ENCODE measurements at places on chromosomes 7 and 10. TPM values are rescaled to one million over a fixed set of nuclear protein-coding genes. Genes with fewer than 3 reads are reported as not detected.
A peak's percentile ranks its signal among the peaks of the same experiment; 100 is the strongest.

DNA sequence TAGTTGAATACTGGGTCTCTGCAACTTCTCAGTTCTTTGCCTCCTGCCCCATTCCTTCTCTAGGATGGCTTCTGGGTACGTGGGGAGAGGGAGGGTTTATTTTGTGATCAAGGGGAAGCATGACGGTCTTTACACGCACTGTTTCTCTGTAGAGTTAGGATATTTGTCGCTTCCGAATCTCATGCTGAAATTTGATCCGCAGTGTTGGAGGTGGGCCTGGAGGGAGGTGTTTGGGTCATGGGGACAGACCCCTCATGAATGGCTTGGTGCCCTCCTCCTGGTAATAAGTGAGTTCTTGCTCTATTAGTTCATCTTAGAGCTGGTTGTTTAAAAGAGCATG lies 311.2 kb downstream of the GALNT17 start:
- no peak for DNase-seq

DNA sequence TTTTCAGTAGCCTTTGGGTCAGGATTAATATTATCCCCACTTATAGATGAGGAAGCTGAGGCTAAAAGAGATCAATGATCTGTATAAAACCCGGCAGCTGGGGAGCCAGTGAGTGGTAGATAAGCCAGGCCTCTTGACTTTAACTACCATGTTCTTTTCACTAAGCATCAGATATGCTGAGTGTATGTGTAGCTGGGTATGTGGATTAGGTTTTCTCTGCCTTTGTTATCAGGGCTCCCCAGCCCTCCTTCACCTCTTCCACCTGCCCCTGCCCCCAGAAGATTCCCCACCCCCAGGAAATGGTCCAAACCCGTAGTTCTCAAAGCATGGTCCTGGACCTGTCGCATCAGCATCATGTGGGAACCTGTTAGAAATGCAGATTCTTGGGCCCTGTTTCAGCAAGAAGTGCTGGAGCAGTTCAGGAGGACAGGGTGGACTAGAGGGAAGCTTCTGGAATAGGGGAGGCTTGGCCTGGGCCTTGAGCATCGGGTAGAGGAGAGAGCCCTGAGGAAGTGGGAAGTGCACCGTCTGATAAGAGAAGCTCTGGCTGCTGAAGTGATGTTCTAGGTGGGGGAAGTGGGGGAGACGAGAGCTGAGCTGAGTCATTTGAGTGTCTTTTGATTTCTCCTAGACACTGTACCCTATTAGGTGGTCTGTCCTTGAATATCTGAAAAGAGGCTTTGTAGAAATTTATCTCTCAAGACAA lies 101.3 kb downstream of the HIF1AN start:
- DNase-seq, result no peak

DNA sequence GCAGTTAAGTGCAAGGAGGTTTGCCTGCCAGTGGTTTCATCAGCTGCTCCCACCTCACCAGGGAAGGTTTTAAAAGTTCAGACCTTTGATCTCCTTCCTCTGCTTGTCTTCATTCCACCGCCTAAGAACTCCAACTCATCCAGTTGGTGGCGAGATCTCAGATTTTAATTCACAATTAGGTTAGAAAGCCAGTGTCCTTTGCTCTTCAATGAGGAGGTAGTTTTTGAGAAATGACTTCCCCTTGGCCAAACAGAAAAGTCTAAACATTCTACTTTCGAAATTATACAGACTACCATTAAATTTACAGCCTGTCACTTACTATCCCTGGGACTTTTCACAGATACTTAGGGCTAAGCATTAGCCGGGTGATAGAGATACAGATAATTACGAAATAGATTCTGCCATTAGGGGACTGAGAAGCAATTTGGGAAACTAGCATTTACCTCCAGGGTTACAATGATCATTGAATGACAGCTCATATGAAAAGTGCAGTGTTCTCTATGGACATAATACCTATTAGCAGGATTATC lies 513.4 kb upstream of the GHITM start:
- DNase-seq, result no peak

GRCh38 chr7:21359163-21359562 lies 68.7 kb upstream of the SP4 start:
- DNase-seq, result no peak

The SLC18A3 gene
- not detected for polyA plus RNA-seq

- DNase-seq, result no peak
Measured at GRCh38 chr10:132810141-132810806, 24.3 kb upstream of the NKX6-2 start.

GRCh38 chr7:12386313-12386740 lies 17.3 kb downstream of the VWDE start:
- DNase-seq, result no peak

GRCh38 chr10:70887804-70888800 lies at the start of gene PCBD1:
PCBD1 (minus strand) TSS chr10:70888565; CDS start chr10:70888533, 32 bp downstream.
- peak; percentile 74 for DNase-seq

DNA sequence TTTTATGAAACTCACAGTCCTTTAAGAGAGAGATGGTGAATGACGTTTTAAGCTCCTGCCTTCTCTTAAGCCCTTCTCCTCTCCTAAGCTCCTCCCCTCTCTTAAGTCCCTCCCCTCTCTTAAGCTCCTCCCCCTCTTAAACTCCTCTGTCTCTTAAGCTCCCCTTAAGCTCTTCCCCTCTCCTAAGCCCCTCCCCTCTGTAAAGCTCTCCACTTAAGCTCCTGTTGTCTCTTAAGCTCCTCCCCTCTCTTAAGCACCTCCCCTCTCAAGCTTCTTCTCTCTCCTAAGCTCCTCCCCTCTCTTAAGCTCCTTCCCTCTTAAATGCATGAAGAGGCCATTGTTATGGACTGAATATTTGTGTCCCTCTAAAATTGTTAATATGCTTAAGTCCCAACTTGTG lies 1180.6 kb upstream of the AUTS2 start:
- no peak for DNase-seq

GRCh38 chr10:57260175-57260574 lies 899.1 kb upstream of the ZWINT start:
- no peak for DNase-seq

- no peak for DNase-seq
Measured at GRCh38 chr10:133002685-133003084, 60.3 kb upstream of the CFAP46 start.

- DNase-seq, result no peak
Measured at GRCh38 chr10:58837826-58838225, 325.2 kb downstream of the BICC1 start.

DNA sequence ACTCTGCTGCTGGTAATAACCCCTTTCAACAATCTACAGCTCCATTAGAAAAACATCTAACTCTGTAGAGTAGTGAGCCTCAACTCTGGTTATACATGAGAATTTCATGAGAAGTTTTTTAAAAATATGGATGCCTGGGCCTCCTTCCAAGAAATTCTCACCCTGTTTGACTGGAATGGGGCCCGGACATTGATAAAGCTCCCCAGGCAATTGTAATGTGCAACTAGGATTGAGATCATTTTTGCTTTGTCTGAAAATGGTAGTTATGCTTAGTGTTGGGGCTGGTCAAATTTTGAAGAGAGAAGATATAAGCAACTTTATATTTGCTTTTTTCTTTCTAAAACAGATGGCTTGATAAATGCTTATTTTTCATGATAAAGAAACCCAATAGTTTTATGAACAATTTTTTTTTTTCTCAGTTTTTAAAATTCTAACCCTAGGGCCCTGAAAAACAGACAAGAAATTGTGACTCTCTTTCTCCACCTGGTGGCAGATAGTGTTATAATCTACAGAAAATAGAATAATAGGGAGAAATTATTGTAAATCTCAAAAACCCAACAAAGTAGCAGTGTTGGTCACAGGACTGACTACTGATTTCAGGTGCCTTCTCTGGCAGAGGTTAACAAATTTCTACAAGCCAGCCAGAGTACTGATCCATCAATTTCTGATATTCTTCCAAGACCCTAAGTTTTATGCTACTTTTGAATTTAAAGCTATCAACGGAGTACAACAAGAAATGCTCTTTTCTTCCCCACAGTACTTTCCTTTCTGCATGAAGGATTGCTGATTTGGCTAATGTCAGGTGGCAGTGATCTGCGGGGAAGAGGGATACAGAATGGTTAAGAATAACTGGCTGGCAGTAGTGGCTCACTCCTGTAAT lies 174.8 kb downstream of the DKK1 start:
- peak; percentile 46 for DNase-seq

The ACBD7 gene
- polyA plus RNA-seq, result 1.4 TPM

Measured in HepG2 (cell line).